ENCODE measurements at places on chromosomes 7 and 10. TPM values are rescaled to one million over a fixed set of nuclear protein-coding genes. Genes with fewer than 3 reads are reported as not detected.

DNA sequence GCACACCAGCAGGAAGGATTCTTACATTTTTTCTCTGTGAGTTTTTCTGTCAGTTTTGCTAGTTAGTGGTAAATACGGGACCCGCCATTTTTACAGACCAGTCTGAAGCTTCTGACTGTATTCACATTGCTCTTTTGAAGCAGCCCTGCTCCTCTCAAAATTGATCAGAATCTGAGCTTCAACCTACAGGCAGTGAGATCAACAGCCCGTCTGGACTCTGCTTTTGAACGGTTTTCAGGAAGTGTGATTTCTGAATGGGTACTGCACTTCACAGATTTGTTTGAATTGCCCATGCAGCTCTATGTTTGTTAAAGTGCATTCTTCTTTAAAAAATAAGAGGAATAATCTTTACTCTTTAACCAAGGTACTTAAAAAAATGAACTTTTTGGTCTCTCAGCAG, 8.9 kb downstream of the PURB start:
- no peak for DNase-seq

DNA sequence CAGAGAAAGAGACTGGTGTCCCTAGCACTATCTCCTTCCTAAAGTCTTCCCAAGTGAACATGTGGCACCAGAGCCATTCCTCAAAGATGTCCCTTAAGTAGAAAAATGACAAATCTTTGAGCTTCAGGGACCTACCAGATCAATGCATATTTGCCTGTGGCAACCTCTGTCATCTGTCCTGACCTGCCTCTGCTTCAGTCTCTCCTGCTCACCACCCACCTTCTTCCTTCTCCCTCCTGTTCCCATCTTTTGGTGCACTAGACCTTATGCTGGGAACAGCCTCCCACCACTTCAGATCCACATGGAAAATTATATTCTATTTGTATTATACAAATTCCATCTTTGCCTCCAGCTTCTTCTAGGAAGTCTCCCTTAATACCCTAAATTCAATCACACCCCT, 386.4 kb downstream of the PLXNA4 start:
- DNase-seq, result no peak

The UPK3B gene
- 1.7 TPM for total RNA-seq

The CYP2C9 gene
- not detected for total RNA-seq

The VPS37D gene
- 1.5 TPM for total RNA-seq
